ENCODE measurements at places on chromosomes 5 and 9. TPM values are rescaled to one million over a fixed set of nuclear protein-coding genes. Genes with fewer than 3 reads are reported as not detected.

- no peaks in the 10 kb centered on the region for H3K4me1 ChIP-seq
- peak; percentile 61 for DNase-seq
- H3K27me3 ChIP-seq = no peaks in the 10 kb centered on the region
- H3K27ac ChIP-seq = no peak overlapping the region
- H3K4me3 ChIP-seq = no peak overlapping the region
Measured at GRCh38 chr9:115951977-115952376, 201.6 kb upstream of the PAPPA start.

- no peak overlapping the region for H3K4me3 ChIP-seq
- peaks cover 17% of the 10 kb centered on the region for H3K4me1 ChIP-seq
- DNase-seq = peak; percentile 45
- H3K27me3 ChIP-seq = no peaks in the 10 kb centered on the region
- peak overlapping the region; percentile 65 for H3K27ac ChIP-seq
- H3K36me3 ChIP-seq = no peaks in the 10 kb centered on the region
Measured at GRCh38 chr5:111681414-111682120, 75.4 kb downstream of the NREP start.

The ANKRD18A gene
- total RNA-seq = 2.7 TPM

The TOR1A gene
- total RNA-seq = 22.0 TPM

The PCDHB3 gene
- 3.0 TPM for total RNA-seq

DNA sequence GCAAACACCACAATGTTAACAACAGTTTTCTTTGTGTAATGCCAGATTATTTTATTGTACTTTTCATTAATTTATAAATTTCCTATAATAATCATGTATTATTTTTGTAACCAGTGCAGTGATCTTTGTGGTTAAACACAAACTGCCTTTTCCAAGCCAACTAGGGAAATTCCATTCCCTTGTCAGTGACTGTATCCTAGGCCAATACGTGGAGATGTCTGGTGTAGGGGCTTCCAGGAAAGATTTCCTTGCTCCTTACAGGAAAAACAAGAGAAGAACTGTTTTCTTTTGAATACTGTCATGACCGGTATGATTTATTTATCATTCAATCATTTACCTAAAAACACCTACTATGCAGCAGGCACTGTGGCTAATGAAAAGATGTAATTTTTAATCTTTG, 31.4 kb downstream of the FANCC start:
- H3K36me3 ChIP-seq = no peaks in the 10 kb centered on the region
- H3K4me1 ChIP-seq = peaks cover 9% of the 10 kb centered on the region
- no peak overlapping the region for H3K27ac ChIP-seq

DNA sequence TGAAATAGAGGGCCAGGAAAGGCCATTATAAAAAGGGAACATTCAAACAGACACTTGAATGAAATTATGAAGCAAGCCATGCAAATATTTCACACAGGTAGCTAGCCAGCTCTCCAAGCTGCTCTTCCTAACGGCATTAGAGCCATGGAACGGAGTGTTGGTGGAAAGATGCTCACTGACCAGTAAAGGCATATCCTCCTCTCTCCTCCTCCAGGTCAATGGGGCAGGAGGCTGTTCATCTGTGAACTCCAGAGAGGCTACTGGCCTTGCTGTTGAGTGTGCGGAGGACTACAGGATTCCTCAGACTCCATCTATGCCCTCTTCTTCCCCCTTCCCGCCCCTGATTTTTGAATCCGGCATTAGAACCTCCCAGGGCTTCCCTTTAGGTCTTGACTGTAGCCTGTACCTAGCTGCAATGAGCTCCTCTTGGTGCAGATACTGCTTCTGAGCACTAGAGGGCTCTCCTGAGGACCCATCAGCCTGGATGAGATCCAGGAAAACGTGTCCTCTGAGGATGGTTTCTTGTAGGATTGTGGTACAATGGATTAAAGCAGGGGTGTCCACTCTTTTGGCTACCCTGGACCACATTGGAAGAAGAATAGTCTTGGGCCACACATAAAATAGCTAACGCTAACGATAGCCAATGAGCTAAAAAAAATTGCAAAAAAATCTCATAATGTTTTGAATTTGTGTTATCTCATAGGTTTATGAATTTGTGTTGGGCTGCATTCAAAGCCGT, 162.2 kb downstream of the SREK1 start:
- H3K4me3 ChIP-seq = no peak overlapping the region
- H3K27me3 ChIP-seq = no peaks in the 10 kb centered on the region
- no peaks in the 10 kb centered on the region for H3K36me3 ChIP-seq
- peaks cover 23% of the 10 kb centered on the region for H3K4me1 ChIP-seq

The APBA1 gene
- 8.1 TPM for total RNA-seq

DNA sequence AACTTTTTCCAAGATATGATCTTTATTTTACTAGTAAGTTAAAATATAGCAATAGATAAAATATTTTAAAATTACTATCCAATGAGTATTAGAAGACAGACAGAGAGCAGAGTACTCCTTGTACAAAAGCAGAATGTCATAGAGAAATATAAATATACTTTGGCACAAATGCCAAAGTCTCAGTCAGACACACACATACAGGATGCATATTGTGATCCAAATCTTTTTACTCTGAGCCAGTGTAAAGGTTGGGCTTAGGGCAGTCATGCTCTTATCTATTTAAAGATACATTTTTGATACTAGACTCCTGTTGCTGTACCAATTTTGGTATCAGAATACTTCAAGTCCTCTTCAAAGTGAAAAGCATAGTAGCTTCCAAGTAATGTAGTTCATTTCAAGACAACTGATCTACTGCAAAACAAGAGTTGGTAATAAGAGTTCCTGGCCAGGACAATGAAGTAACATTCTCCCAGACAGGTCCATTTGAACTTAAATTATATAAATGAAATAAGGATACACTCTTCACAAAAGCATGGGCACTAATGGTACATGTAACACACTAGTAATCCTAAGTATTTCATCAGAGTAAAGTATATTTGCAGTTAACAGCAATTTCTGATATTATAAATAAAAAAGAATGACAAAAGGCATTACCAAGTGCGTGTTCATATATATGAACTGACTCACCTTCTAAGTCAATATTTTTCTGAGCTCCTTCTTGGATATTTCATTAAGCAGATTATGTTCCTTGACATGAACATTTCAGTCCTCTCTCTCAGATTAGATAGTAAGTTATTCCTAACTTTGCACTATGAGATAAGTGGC, 10.5 kb downstream of the PFDN1 start:
- H3K27ac ChIP-seq = peak overlapping the region; percentile 83
- H3K4me3 ChIP-seq = no peak overlapping the region
- H3K27me3 ChIP-seq = no peaks in the 10 kb centered on the region

DNA sequence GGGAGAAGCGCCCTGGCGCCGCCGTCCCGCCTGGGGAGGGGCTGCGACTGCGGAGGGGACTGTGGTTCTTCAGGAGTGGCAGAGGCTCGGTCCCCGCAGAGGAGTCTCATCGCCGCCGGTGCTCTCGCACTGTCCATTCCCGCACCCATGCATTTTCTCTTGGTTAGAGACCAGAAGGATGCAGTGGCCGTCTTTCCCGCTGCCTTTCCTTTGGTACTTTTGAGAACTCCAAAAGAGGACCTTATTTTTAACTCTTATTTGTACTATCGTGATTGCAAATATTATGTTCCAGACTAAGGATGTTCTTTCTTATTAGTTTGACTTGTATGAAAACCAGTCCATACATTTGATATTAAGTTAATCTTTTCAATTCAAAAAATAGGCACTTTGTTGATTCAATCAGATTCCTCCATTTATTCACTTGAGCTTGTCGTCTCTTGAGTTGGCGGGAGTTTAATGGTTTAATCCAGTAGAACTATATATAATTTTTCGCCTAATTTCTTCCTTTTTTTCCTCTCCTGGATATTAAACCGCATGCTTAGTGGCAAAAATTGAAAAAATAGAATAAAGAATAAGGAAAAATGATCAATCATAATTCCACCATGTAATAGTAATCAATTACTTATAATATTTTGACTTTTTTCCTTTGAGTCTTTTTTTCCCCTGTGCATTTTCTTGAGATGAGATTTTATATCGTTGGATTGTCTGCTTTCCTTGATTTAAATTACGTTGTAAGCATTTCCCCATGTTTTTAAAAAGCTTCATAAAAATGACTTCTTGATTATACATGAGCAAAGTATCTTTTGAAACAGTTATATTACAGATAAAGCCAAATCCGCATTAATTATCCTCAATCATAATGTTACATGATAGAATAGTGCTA, 861 bp downstream of the ZFYVE16 start:
- peaks cover 5% of the 10 kb centered on the region for H3K4me1 ChIP-seq
- no peaks in the 10 kb centered on the region for H3K27me3 ChIP-seq
- no peaks in the 10 kb centered on the region for H3K36me3 ChIP-seq

GRCh38 chr5:145347026-145347616, 488.0 kb downstream of the PRELID2 start:
- DNase-seq = peak; percentile 67
- H3K27me3 ChIP-seq = no peaks in the 10 kb centered on the region
- H3K36me3 ChIP-seq = no peaks in the 10 kb centered on the region
- no peak overlapping the region for H3K27ac ChIP-seq

DNA sequence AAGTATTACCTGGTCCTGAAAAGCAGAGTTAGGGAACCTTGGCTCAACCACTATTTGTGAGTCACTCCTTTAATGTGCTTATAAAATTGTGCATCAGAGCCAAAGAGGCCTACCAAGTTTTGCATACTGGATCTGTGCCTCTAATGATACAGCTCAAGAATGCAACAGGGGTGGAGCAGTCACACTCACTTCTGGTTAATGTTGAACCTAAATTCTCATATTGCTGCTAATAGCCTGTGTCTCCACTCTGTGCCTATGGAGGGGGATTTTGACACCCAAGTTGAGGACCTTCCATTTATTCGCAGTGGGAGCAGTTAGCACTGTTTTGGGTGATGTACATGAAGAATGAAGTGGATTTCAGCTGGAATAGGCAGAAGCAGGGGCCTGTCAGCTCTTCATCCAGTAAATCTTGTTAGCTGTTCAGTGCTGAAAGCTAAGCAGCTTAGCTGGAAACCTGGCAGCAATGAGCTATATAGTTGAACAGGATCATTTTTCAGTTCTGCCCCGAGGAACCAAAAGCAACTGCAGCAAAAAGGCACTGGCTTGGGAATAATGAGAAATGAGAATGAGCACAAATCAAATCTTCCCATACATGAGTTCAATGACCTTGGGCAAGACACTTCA, 9.7 kb downstream of the SH3TC2 start:
- H3K27me3 ChIP-seq = no peaks in the 10 kb centered on the region

DNA sequence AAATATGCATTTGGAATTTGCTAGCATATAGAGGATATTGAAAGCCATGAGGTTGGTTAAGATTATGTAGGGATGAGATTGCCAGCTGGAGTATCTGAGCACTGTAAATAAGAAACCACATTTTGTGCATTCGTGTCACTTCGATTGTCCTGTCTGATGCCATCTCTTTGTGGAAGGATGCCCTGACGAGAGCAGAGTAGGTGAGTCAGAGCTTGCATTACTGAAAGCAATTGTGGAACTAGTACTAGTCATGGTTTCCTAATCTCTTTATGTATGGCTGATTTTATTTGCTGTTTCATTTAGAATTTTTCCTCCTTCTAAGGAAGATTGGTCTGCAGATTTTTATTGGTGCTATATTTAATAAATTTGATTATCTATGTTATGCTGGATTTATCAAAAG, 14.5 kb upstream of the TAS2R1 start:
- H3K27ac ChIP-seq = no peak overlapping the region
- H3K4me1 ChIP-seq = no peaks in the 10 kb centered on the region
- no peak for DNase-seq

GRCh38 chr9:105064248-105065097, 136.5 kb upstream of the ABCA1 start:
- peak; percentile 96 for DNase-seq
- H3K4me1 ChIP-seq = peaks cover 16% of the 10 kb centered on the region
- no peak overlapping the region for H3K4me3 ChIP-seq
- no peaks in the 10 kb centered on the region for H3K36me3 ChIP-seq

The CDX1 gene
- 0.43 TPM for total RNA-seq

DNA sequence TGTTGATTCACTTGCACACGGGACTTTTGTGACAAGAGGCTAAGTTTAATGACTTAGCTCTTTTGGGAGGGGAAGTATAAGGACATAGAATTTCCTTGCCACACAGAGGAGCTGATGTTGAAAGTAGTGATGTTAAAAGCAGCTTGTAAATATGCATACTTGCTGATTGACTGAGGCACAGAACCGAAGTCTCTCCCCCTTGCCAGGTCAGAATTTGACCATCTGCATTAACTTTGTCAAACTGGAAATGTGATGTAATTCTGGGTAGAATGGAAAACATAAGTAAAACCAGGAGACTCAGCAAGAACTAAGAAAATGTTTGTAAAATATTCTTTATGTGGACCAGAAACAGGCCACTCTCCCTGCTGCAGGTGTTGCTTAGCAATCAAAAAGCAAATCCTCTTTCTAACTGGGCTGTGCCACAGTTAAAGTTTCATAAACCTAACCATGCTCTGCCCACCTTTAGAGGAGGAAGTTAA, 284.2 kb downstream of the NR3C1 start:
- DNase-seq = no peak
- H3K4me3 ChIP-seq = no peak overlapping the region
- no peaks in the 10 kb centered on the region for H3K36me3 ChIP-seq
- peaks cover 1% of the 10 kb centered on the region for H3K4me1 ChIP-seq

The CDKN2B-AS1 gene
- total RNA-seq = 0.57 TPM

DNA sequence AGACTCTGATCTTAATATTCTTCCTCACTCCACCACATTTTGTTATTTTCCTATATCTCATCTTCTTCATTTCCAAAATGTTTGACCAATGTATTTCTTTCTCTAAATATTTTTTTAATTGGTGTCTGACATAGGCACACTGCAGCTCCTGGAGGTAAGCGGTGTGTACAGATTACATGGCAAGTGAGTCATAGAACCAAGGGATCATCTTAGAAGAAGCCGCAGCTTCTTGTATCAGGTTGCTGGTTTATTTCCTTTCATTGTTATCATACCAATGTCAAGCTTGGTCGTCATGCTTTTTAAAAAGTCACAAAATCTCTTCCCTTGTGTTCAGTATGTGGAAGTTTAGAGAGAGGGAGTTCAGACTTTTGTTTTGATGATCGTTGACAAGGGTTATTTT, 526.1 kb upstream of the CDH18 start:
- no peak for DNase-seq
- H3K27me3 ChIP-seq = no peaks in the 10 kb centered on the region
- H3K27ac ChIP-seq = no peak overlapping the region

DNA sequence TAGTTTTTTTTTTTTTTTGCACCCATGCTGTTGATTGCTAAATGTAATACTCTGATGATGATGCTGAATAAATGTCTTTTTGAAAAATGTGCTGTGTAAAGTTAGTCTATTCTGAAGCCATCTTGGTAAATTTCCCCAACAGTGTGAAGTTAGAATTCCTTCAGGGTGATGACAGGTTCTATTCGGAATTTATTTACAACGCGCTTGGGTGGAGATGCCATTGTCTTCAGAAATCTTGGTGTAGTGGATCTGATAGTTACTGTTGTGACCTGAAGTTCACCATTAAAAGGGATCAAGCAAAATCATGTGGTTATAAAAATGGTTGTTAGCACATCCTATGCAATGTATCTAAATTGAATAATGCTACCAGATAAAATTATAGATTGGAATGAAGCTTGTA, 36.3 kb upstream of the DMRT1 start:
- no peak for DNase-seq
- no peak overlapping the region for H3K4me3 ChIP-seq
- no peaks in the 10 kb centered on the region for H3K4me1 ChIP-seq
- H3K36me3 ChIP-seq = no peaks in the 10 kb centered on the region
- H3K27ac ChIP-seq = no peak overlapping the region

The CATSPER3 gene
- total RNA-seq = 0.54 TPM

Measured in lung (tissue), 17 donors.